ENCODE measurements at places on chromosomes 5 and 9. TPM values are rescaled to one million over a fixed set of nuclear protein-coding genes. Genes with fewer than 3 reads are reported as not detected.

ADAMTS13 gene
- 1.4 TPM for total RNA-seq

SPEF2 gene
- 5.1 TPM for total RNA-seq

IL5 gene
- total RNA-seq: 0.71 TPM

WNT8A gene
- total RNA-seq: not detected

DNA sequence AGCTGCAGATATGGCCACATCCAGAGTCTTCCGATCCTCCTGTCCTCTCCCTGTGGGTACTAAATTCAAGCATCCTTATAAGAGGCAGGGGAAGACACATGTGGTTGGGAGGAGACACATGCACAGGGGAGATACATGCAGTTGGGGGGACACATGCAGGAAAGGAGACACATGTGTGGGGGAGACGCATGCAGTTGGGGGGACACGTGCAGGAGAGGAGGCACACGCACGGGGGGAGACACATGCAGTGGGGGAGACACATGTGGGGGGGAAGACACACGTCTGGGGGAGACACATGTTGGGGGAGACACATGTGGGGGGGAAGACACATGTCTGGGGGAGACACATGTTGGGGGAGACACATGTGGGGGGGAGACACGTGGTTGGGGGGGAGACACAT lies 21.2 kb upstream of the OLFM1 start:
- no peak overlapping the region for H3K27ac ChIP-seq
- no peak overlapping the region for H3K4me3 ChIP-seq
- H3K4me1 ChIP-seq: no peaks in the 10 kb centered on the region
- DNase-seq: no peak

DNA sequence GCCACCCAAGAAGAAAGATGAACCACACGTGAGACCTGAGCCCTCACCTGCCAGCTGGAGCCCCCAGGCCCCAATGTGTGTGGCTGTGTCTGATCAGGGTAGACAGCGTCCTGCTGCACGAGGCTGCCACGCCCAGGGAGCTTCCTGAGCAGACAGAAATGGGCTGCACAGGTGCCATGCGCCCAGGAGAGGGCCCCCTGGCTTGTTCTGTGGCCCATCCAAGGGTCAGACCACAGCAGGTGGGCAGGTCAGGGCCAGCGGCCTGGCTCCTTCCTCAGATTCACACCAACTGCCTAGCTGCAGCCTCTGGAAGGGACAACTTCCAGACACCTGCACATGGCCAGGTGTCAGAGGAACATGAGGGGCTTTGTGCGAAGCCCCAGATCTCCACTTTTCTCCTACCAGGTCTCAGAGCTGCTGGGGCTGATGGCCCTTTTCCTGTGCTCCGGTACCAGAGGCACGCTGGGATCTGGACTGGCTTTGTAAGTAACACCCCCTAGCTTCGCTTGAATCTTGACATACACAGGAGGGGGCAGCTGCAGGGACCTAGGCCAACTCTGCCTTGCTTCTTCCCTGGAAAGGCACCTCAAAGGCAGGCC lies 10.8 kb downstream of the SARDH start:
- H3K36me3 ChIP-seq: no peaks in the 10 kb centered on the region
- H3K4me3 ChIP-seq: no peak overlapping the region
- no peak overlapping the region for H3K27ac ChIP-seq
- DNase-seq: no peak
- H3K4me1 ChIP-seq: peaks cover 9% of the 10 kb centered on the region

DNA sequence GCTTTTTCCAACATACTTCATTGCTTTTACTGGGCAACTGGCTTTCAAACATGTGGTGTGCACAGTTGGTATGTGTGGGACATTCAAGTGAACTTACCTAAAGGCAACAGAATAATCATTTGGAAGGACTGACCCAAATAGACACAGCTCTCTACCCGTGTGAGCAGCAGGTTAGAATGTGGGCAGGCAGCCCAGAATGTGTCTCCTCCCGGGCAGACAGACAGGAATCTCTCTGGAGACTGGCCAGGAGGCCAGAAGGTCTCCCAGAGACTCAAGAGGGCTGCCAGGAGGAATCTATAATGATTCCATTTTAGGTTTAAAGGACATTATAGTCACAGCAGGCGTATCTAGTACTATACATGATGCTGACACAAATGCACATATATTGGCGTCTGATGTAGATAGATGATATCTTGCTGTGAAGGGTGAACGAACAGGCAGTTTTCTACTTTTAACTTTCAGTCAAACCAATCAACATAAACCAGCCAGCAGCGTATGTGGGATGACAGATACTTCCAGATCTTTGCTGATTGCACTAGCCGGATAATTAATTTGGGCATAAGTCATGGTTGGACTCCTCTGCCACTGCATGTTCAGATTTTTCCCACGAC lies 297.4 kb upstream of the ZNF608 start:
- no peaks in the 10 kb centered on the region for H3K27me3 ChIP-seq
- H3K27ac ChIP-seq: no peak overlapping the region
- H3K36me3 ChIP-seq: no peaks in the 10 kb centered on the region
- H3K4me3 ChIP-seq: no peak overlapping the region

DNA sequence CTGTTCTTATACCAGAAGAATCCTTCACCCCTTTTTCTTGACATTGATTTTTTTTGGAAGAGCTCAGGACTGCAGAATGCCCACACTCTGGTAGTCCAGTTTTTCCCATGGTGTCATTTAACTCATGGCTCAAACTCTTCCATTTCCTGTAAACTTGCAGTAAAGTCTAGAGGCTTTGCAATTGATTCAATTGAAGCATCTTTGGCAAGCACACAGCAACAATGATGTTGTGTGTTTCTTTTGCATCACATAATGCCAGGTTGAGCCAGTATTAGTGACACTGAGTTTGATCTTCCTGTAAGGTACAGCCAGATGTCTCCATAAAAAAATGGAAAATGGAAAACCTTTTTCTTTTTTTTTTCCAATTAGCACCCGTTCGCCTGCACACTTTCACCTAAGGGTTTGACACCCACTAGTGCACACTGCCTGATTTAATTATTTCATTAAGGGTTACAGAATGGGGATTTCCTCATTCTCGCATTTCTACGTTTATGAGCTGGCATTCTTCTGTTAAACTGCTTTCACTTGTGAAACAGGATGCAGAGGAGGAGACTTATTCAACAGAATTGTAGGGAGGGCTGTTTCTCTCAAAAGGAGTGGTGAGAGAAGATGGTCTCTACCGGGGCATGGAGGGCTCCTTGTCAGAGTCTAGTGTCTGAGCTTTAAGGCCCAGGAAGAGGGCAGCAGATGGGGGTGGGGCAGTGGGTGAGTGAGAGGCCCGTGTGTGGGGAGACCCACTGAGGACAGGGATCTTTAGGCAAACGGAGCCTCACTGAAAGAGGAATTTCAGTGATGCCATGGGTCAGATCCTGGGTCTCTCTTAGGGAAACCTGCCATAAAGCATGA lies 2.2 kb upstream of the S1PR3 start:
- no peak overlapping the region for H3K4me3 ChIP-seq
- no peak for DNase-seq
- peaks cover 16% of the 10 kb centered on the region for H3K4me1 ChIP-seq
- no peaks in the 10 kb centered on the region for H3K36me3 ChIP-seq

- H3K4me1 ChIP-seq: peaks cover 12% of the 10 kb centered on the region
- H3K27me3 ChIP-seq: peaks cover 25% of the 10 kb centered on the region
- H3K36me3 ChIP-seq: no peaks in the 10 kb centered on the region
- no peak overlapping the region for H3K4me3 ChIP-seq
Measured at GRCh38 chr9:90018688-90019087, 413.9 kb downstream of the GADD45G start.

- no peak for DNase-seq
- no peak overlapping the region for H3K4me3 ChIP-seq
- peaks cover 14% of the 10 kb centered on the region for H3K27me3 ChIP-seq
- H3K27ac ChIP-seq: no peak overlapping the region
- H3K4me1 ChIP-seq: peaks cover 2% of the 10 kb centered on the region
- no peaks in the 10 kb centered on the region for H3K36me3 ChIP-seq
Measured at GRCh38 chr5:144143625-144144024, 26.8 kb downstream of the YIPF5 start.
